AG09309 (cell line): ENCODE measurements at places on chromosomes 2 and 18.

DNA sequence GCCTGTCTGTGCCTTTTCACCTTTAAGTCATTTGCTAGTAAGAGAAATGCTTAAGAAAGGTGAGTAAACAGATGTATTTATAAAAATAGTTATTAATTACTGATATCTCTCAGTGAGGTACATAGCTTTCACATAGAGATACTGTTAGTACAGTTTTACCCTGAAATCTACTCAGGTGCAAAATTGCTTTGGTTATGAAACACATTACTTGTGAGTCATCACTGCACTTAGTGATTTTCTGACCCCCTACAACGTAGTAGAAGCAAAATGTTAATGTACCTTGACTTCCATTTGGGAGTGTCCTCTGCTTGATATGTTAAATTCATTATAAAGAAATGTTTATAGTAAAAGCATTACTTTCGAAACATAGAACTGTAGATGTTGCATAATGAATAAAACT lies 6.5 kb downstream of the GLS start:
- no peak for DNase-seq

DNA sequence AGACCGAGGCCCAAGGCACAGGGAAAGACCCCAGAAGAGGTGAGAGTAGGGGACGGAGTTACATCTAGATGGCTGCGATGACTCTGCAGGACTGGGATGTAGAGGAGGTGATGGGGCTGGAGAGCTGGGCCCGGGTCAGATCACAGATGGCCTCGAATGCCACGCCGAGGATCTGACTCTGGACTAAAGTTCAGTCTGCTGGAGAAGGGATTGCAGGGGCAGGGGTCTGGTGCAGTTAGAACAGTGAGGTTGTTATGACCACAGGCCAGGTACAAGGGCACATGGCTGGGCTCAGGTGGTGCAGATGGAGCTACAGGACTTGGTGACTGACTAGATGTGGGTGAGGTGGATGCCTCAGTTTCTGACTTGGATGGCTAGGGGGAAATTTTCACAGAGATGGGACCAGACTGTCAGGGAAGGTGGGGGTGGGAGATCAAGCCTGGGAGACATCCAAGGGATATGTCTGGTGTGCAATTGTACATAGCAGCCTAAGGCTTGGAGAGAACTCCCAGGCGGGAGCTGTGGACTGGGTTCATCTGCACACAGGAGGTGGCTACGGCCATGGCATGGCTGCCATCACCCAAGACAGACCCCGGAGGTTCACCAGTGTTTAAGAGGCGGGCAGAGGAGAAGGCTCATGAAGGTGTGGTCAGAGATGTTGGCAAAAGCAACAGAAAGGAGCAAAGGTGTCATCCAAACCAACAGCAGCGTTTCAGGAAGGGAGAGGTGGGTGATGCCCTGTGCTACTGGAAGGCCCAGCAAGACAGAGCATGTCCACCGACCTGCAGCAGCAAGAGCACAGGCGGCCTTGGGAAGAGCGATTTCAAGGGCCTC lies 66.9 kb downstream of the CIB4 start:
- no peak for DNase-seq

DNA sequence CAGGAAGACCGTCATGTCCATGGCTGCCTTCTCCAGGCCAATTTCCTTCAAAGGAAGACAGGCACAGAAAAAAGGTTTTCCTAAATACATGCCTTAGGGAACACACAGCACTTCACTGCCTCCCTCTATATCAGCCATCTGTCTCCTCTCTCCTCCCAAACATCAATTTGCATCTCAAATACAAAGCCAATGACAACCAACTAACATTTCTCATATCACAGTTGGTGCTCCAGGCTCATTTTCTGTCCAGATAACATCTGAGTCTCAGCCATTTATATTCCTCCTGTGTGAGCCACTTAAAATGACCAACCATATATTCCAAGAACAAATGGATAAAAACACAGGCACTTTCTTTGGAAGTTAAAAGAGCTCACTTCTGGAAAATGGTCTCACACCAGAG lies 62.5 kb upstream of the ACAA2 start:
- no peak for DNase-seq

DNA sequence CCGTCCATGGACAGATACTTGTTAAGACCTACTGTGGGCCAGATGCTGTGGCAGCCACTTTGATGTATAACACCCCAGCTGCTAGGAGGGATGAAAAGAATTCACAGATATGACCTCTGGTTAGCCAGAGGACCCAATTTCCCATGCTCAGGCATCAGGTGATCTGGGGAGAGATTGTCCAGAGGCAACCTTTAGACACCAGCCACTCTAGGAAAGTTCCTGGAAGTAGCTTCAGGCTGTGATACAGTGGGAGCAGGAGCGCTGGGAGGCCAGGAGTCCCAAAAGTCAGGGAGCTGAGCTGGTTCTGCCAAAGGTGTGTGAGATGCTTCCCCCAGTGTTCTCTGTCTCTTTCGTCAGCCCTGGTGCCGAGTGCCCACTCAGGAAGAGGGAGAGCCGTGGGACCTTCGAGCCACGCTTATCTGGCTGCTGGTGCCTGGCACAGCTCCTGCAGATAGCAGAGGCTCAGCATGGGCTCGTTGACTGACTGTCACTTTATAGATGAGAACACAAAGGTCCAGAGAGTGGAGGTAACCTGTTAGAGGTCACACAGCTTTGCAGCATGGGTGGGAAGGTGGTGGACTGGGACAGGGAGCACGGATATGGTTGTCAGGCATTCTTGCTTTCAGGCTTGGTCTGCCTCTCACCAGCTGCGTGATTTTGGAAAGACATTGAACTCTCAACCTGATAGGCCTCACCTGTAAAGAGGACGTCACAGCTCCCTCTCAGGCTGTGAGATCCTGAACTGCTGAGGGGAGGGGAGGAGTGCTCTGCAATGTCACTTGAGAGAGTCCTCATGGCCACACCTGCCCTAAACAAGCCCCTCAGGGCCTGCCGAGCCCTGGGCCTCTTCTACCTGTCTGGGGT lies 7.8 kb upstream of the RALB start:
- DNase-seq, result no peak

- no peak for DNase-seq
Observed at GRCh38 chr18:58668897-58669296, 2.4 kb upstream of the MALT1 start.

GRCh38 chr18:10896851-10897250 lies 252.5 kb downstream of the PIEZO2 start:
- DNase-seq, result no peak

DNA sequence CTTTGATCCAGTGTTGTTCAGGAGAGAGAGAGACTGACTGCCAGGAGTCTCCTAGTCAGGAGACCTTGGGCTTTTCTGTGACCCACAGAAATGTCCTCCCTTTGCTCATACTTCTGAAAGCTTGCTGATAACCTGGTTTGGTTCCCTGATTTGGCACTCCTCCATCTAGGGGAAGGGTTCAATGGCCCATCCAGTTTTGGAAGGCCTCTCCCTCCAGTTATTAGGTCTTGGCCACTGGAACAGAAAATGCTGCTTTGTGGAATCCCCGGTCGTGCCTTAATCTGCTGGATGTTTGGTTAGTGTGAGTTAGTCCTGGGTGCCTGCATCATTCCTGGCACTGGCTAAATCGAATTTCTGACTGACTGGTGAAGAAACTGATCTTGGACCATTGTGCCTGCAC lies 35.7 kb downstream of the KDM3A start:
- DNase-seq, result no peak

DNA sequence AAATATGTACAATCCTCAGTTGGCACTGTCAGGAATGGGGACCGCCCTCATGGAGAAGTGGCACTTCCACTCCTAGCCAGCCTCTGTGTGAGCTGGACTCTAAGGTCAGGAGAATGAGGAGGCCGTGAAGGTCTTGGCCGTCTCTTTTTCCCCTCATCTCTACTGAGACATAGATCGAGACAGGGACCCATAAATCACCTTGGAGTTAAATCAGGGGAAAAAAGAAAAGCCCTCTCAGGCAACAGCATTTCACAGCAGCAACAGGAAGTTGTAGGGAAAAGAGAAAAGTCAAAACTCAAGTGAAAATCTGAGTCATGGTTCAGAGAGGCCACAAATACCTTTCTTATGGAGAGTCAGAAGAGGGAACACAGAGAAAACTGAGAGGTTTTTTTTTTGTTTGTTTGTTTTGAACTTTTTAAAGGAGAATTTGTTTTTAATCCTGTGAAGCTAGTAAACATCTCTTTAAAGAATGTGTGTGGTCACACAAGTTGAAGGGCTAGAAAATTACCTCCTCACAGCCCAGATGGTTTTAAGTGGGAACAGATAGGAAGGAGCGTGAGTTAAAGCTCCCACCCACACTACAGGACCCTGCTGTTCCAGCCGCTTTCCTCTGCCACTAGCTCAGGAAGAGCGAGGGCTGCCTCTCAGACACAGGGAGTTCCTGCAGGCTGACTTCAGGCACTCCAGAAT lies 30.6 kb upstream of the CYP1B1 start:
- DNase-seq, result no peak

DNA sequence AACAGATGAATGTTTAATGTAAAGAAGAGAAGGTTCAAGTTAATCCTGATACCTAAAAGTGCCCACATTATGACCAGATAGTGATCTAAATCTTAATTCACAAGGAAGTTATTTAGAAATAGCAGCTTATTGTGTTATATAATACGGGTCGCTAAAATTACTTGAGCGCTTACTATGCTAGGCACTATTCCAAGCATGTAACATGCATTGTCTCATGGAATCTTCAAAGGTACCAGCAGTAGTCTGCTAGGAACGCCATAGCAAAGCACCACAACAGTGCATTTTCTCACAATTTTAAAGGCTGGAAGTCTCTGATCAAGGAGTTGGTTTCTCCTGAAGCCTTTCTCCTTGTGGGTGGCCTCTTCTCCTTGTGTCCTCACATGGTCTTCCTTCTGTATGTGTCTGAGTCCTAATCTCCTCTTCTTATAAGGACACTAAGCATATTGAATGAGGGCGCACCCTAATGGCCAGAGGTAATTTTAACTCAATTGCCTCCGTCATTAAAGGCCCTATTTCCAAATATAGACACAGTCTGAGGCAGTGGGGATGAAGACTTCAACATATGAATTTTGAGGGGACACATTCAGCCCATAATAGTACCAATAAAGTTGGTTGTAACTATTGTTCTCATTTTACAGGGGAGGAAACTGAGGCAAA lies 118.4 kb downstream of the LRRC30 start:
- no peak for DNase-seq

DNA sequence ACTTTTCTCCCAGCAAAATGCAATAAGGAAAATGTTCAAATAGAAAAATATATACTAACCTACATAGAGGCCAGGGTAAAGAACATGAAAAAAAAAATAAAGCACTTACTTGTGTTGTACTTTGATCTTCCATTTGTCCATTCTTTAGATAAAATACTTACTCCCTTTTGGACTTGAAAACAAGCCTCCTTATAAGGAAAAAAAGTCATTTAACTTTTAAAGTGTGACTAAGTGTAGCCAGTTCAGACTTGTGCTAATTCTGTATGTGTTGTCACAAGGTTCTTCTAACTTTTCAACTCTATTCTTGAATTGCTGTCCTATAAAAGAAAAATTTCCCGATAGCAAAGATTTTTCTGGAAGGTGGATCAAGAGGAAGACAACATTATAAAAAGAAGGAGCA lies 23.2 kb downstream of the SLC40A1 start:
- no peak for DNase-seq

- DNase-seq, result no peak
Observed at GRCh38 chr2:15284614-15285013, 276.5 kb downstream of the NBAS start.

GRCh38 chr2:33301355-33301754 lies 175.1 kb upstream of the RASGRP3 start:
- DNase-seq, result no peak

GRCh38 chr2:20281876-20282275 lies 56.9 kb upstream of the SDC1 start:
- DNase-seq, result no peak

DNA sequence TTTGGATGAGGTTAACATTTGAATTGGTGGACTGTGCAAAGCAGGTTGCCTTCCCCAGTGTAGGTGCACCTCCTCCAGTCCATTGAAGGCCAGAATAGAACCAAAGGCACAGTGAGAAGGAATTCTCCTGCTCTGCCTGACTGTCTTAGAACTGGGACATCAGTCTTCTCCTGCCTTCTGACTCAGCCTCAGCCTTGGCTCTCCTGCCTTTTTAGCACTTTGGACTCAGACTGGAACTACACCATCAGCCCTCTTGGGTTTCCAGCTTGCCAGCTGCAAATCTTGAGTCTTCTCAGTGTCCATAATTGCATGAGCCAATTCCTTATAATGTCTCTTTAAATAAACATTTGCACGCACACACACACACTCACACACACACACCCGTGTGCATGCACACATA lies 8.0 kb upstream of the TMEM177 start:
- DNase-seq, result no peak

DNA sequence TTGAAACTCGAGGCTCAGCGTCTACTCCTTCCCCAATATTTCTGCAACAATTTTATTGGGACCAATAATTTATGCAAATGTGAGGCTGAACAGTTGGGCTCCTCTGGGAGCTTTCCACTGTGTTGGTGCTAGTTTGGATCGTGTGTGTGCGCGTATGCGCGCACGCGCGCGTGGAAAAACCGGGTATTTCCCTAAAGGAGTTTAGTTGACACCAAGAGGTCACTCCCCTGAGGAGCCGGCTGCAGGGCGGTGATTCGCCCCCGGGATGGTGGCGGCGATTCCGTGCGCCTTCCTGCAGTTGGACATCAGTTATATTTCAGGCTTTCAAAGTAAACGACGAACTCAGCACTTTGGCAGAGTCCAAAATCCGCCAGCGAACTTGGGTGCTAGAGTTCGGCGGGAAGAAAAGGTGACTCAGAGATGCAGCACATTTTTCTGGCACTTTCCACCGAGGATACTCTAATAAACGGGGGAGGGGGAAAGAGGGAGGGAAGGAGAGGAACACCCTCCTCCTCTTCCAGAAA lies 186.5 kb upstream of the FANCL start:
- DNase-seq, result no peak

DNA sequence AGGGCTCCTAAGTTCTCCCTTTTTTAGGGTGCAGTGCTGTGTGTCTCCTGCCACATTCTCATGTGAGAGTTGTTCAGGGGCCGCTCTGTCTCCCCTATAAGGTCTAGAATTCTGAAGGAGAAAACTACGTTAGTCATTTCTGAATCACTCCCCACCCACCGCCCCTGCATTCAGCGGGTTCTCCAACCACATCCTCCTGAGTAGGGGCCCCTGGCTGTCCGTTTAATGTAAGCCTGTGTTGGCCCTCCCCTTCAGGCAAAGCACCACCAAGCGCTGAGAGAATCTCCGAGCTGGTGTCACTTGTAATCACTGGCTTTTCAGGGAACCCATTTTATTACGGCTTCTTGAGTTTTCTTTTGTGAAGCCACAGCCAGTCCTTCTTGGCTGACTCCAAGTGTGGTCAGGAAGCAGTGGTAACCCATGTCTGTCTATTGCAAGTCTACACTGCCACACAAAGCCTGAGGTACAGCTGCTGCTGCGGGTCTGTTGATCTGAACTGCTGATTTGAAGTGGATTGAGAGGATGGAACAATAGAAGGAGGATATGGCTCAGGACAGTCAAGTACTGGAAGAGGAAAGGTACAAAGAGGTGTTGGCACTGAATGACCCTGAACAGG lies 16.9 kb downstream of the LCT start:
- DNase-seq, result no peak
